Left ventricle myocardium superior (tissue), 1 donor: ENCODE measurements at places on chromosomes 7 and 10.

- no peak for DNase-seq
Observed at GRCh38 chr10:43944381-43945093, 295.9 kb upstream of the ZNF32 start.

- DNase-seq: no peak
Observed at GRCh38 chr7:68074242-68074641, 1077.6 kb downstream of the TYW1 start.

GRCh38 chr10:102935505-102935904 lies 17.4 kb downstream of the CNNM2 start:
- DNase-seq: no peak

GRCh38 chr10:4867520-4868356 lies 41.7 kb downstream of the AKR1E2 start:
- no peak for DNase-seq

DNA sequence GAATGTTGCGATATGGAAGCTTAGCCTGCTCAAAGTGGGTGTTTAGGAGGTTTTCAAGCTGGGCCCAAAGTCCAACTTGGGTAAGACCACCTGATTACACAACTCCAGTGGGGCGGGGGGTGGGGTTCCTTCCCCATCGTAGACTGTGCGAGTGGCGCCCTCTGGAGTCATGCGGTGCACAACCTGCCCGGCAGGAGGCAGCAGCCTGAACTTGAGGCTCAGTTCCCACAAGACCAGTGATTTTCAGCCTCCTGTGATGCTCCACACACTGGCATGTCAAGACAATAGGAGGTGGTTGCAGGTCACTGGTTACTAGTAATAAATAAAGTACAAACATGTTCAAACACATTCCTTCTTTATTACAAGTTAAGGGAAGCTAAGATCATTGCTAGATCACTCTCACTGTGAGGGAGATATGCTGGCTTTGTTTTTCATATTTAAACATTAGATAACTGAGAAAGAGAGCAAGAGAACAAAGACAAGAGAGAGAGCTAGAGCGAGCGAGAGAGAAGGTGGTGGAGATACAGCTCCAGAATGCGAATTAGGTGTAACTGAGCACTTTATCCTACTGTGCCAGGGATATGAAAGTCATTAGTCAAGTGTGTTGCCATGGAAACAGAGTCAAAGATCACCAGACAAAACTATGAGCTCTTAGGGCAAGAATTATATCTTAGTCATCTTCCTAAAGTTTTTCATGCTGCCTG lies 97.4 kb upstream of the BMPER start:
- DNase-seq: no peak

- no peak for DNase-seq
Observed at GRCh38 chr7:30249316-30249715, 35.1 kb upstream of the ZNRF2 start.

DNA sequence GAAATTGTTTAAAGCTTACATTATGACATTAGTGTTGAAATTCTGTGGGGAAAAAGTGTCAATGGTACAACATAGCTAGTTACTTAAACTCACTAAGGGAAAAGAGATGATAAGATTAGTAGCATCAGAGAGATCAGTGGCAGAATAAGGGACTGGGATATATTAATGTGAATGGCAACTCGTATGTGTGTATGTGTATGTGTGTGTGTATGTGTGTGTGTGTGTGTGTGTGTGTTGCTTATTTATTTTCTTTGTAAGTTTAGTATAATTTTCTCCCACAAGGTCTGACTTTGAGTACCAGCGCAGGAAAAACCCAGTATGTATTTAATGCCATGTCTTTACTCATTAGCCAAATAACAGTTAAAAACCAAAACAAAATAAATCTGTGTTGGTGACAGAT lies 256.1 kb downstream of the ARHGAP21 start:
- DNase-seq: no peak

GRCh38 chr7:50349963-50350944 lies 45.7 kb downstream of the IKZF1 start:
- DNase-seq: no peak

DNA sequence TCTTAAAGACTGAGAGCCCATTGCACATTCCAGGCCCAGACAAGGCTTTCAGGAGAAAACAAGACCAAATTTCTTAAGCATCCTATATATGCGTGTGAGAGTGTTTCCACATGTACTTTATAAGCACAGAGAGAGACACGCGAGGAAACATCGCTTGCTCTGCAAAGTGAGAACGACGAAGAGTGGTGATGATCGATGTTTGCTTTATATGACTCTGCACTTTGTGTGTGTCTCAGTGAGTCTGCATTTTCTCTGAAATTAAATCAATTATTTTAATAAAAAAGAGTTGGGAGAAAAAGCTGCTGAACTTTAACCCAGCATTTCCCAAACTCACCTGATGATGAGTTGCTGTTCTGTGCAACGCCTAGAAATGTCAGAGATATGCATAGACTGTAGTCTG lies 61.7 kb upstream of the ZMIZ1 start:
- DNase-seq: no peak

GRCh38 chr7:67019562-67020390 lies 23.1 kb downstream of the TYW1 start:
- DNase-seq: no peak

DNA sequence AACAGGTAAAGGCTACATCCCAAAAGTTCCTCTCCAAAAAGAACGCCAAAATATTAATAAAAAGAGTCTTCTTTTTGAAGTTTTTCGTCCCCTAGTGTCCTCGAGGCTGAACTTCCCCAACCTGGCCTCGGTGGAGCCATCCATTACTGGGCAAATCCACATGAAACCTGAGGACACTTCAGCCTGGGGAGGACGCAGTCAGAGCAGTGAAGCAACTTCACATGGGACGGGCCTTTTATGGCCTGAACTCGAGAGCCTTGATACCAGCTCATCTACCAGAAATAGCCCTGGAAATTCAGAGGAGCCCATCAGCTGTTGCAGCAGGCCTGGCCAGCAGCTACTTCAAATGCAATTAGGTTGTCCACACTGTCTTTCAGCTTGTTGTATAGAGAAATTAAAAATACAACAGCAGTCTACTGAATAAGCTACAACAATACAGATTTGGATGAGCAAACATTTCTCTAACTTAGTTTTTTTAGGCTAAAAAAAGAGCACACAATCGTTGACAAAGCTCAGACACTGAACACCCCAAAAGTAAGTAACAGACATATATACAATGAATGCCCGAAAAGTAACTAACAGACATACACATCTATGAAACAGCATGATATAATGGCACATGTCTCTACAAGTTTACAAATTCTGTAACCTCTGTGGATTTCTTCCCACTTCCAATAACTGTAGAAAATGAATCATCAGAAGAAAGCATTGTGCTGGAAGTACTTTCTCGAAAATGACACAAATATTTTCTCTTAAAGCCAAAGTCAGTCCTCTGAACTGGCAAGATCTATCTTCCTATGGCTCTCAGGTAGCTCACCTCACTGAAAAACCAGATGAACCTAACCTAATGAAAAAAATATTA lies at the start of gene SVIL:
SVIL (minus strand) TSS at position 208 of the 862 bp plus-strand sequence. CDS start 79,913 bp downstream, outside the sequence.
- peak; percentile 77 for DNase-seq

- DNase-seq: no peak
Observed at GRCh38 chr7:129664029-129665012, 52.8 kb downstream of the NRF1 start.

DNA sequence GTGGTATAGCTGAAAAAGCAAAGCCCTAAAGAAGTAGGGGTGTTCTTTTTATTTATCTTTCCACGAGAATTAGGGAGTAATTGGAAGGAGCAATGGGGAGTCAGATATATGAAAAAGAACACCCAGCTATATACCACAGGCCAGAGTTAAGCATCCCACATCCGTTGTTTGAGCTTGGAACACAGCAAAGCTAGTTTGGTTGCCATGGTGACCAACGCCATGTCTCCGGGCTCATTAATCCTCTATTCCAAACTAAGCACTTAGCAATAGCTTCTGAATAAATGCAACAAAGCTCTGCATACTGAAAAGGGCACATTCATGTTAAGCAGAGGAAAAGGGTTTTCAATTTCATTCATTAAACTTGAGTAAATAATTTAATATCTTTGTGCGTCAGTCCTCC lies 23.5 kb downstream of the ASB4 start:
- no peak for DNase-seq

- no peak for DNase-seq
Observed at GRCh38 chr10:16832351-16833080, 15.3 kb upstream of the RSU1 start.

- no peak for DNase-seq
Observed at GRCh38 chr7:51619880-51620279, 303.3 kb upstream of the COBL start.

- DNase-seq: no peak
Observed at GRCh38 chr10:100784126-100784525, 38.7 kb downstream of the PAX2 start.

DNA sequence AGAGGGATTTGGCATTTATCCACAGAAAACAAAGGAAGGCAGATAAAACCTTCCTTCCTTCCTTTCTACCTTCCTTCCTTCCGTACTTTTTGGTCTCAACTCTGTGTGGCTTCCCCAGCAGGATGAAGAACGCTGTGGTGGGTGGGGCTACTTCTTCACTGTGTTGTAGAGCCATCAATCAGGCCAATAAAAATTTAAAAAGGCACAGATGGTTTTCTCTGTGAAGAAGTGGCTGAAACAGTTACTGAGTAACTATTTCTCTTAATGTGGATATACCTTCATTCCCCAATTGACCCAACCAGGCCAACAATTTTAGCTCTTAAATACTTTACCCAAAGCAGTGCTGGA lies 75.8 kb downstream of the ZNF92 start:
- no peak for DNase-seq

GRCh38 chr10:81108516-81109199 lies 571.0 kb downstream of the SH2D4B start:
- no peak for DNase-seq

GRCh38 chr10:86342111-86342863 lies 24.3 kb downstream of the GRID1 start:
- peak; percentile 10 for DNase-seq

DNA sequence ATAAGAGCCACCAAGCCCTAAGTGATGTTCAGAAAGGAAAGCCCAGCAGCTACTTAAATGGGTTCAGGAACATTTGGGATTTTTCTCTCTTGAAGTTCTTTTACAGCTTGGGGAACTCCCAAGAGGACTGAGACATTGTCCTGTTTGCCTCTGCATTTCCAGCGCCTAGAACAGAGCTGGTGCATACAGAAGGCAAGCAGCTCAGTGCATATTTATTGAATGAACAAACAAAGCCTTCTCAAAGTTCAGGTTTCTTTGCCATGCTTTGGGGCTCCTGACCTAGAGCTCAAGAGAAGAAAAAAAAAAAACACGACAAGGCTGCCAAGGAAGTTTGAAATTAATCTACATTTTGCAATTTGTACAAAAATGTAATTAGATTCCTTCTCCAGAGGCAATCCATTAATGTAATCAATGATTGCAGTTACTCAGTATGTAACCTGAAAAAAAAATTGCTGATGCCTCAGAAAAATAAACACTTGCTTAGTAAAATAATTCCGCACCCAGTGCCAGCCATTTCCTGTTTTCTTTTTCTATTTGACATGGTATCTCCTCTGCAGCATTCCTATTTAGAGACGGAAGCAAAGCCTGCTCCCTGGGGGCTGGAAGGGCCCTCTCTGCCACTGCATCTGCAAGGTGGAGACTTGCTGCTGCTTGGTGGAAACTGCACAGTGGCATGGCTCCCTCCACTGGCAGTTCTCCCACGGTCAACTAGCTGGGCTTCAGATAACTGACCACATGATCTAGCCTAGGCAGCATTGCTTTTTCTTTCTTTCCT lies 157.3 kb downstream of the TMEM178B start:
- peak; percentile 51 for DNase-seq

DNA sequence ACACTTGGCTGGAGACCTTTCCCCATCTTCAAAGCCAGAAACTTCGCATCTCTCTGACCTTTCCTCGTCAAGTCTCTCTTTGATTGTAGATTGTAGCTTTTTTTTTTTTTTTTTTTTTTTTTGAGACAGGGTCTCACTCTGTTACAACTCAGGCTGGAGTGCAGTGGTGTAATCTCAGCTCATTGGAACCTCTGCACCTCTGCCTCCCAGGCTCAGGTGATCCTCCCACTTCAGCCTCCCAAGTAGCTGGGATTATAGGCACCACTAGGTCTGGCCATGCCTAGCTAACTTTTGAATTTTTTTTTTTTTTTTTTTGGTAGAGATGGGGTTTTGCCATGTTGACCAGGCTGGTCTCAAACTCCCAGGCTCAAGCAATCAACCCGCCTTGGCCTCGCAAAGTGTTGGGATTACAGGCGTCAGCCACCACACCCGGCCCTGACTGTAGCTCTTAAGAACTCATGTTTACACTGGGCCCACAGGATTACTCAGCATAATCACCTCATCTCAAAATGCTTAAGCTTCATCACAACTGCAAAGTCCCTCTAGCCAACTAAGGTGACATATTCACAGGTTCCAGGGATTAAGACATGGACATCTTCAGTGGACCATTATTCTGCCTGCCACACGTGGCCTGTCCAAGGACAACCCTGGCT lies 11.7 kb downstream of the POLL start:
- no peak for DNase-seq

GRCh38 chr7:1152492-1152891 lies 7.5 kb downstream of the ZFAND2A start:
- DNase-seq: no peak

- DNase-seq: no peak
Observed at GRCh38 chr7:22482503-22482902, 17.5 kb downstream of the STEAP1B start.

DNA sequence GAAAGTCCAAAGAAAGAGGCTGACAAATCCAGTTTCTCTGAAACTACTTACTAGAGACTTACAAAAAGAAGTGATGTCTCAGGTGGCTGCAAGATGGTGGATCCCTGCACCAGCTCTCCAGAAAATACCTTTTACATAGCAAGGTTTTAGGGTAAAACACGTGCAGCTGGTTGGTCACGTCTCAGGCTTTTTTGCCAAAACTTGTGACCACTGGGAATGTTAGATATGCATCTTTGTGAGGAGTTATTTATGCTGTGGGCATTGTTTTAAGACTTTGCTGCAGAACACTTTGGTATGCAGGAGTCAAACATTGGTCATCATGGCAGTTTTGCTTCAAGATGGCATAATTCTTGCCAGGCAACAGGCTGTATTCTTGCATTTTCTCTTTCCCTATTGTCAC lies 1352.8 kb downstream of the REEP3 start:
- no peak for DNase-seq
